ENCODE measurements at places on chromosomes 6 and 20.

DNA sequence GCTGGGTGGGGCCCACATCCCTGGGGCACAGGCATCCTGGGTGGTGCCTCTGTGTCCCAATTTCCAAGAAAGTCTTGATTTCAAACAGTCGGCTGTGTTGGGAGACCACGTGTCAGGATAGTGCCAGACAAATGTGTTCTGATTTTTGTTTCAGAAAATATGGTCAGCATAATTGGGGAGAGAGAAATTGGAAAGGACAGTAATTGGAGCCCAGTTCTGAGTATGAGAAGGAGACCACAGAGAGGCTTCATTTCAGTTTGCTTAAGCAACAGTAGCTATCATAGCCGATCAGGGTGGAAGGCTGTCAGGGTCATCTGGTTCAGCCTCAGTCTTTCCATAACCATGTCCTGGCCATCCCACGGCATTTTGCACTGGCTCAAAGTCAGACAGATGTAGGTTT lies 220.7 kb downstream of the CDC5L start:
- DNase-seq, result no peak

GRCh38 chr6:52089758-52090348 lies 2.4 kb upstream of the PKHD1 start:
- no peak for DNase-seq

DNA sequence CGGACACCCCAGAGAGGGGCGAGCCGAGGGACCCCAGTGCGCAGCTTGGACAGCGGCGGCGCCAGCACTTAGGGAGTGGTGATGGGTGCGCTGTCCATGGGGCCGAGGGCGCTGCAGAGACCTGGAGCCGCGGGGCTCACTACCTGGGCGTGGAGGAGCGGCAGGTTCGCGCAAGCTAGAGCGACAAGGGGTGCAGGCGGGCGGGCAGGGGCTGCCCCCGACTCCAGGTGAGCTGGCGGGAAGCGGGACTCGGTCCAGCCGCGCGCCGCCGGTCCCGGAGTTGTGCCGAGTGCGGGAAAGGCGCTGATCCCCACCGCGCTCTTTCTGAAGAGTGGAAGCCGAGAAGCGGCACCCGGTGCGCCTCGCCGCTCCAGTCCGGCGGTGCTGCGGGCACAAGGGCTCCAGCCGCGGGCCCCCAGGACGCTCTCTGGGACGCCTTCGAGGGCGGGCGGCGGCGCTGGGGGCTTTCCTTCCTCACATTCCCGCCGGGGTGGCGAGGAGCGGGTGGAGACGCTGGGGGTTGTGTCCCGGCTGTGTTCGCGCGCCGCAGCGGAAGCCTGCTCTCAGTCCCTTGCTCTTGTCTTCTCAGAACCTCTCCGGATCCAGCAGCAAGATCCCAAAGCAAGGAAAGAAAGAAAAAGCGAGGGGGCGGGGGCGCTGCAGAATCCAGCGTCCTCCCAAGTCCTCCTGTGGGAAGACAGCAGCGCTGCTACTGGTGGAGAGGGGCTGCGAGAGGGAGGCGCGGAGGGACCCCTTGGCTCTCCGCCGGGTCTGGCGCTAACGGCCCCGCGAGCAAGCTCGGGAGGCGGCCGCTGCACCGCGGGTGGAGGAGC lies at the start of gene B3GAT2:
TSS of gene B3GAT2 (minus strand) at position 610 of the 833 bp plus-strand sequence. CDS start 631 bp downstream, outside the sequence.
- DNase-seq, result no peak

DNA sequence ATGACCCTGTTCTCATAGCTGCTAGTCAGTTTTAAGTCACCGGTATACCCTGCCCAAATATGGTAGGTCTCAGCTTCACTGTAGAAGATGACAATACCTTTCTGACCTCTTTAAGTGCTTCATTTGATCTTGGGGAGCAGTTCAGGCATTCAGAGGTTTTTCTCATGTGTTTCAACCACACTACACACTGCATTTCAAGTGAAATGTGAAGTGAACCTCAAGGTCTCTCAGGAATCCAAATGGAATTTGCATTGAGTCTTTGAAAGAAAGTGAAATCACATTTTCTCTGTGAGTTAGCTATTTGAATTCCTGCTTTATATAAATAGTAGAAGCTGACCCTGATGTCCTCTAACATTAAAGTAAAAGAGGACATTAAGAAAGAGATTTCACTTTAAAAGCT lies 461.6 kb downstream of the ADGRB3 start:
- DNase-seq, result no peak

- DNase-seq, result no peak
These were observed 20.2 kb downstream of the MAP3K4 start for GRCh38 chr6:161011492-161012480.

GRCh38 chr20:35307666-35308653 lies 15.7 kb upstream of the FAM83C start:
- no peak for DNase-seq

- no peak for DNase-seq
These were observed 6.3 kb upstream of the TBC1D22B start for GRCh38 chr6:37251211-37251780.

GRCh38 chr6:43972179-43972912 lies 154.9 kb downstream of the MRPL14 start:
- no peak for DNase-seq

- DNase-seq, result peak; percentile 78
These were observed 176.4 kb upstream of the AKAP12 start for GRCh38 chr6:151063352-151063751.

Measured in COLO829 (cell line).